ENCODE measurements at places on chromosomes 1 and 21.

GRCh38 chr1:31483012-31483946 is 70.3 kb downstream of the SERINC2 start:
- no peak for DNase-seq

GRCh38 chr1:41345434-41346075 is 15.7 kb upstream of the FOXO6 start:
- no peak for DNase-seq

- no peak for DNase-seq
Measured at GRCh38 chr1:14585728-14586127, 12.8 kb upstream of the KAZN start.

GRCh38 chr1:159821171-159821867 is 5.4 kb upstream of the SLAMF8 start:
- no peak for DNase-seq

DNA sequence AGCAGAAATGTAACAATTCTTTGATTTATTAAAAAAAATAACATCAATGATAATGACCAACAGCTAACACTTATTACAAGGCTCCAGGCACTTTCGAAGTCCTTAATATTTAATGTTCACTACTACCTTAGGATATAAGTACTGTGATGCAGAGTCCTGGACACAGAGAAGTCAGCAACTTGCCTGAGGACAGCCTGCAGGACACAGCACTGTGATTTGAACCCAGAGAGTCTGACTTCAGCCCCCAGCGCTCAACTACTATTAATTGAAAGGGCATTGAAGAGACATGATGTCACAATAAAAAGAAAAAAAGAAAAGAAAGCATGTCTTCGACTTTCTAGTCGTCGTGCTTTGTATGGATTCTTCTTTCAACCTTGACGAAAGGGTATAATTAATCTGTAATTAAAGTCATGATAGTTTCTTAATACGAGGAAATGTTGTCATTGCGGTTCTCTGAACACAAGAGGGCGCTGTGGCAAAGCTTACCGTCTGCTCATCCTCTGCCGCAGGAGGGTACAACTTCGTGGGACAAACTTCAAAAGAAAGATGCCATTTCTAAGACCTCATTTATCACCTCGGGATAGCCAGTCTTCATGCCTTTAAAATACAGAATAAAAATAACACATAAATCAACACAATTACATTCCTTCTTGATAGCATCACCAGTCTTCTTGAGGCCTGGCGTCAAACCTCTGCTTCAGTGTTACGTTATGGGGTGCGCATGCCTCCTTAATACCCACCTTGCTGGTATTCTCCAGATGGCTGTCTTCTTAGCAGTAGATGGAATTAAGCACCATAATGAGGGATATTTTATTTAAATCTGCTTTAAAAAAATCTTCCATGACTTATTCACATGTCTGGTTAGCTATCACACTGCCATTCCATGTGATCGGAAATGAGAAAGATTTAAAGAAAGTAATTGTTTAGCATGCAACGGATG is 240.1 kb downstream of the DISC1 start:
- no peak for DNase-seq

GRCh38 chr1:38536089-38536488 is 323.5 kb downstream of the RRAGC start:
- DNase-seq: no peak

- DNase-seq: no peak
Measured at GRCh38 chr1:151210830-151211229, 12.5 kb downstream of the PIP5K1A start.

- no peak for DNase-seq
Measured at GRCh38 chr1:2950926-2951305, 70.4 kb upstream of the ACTRT2 start.

- no peak for DNase-seq
Measured at GRCh38 chr1:197234581-197234980, 33.5 kb upstream of the CRB1 start.

DNA sequence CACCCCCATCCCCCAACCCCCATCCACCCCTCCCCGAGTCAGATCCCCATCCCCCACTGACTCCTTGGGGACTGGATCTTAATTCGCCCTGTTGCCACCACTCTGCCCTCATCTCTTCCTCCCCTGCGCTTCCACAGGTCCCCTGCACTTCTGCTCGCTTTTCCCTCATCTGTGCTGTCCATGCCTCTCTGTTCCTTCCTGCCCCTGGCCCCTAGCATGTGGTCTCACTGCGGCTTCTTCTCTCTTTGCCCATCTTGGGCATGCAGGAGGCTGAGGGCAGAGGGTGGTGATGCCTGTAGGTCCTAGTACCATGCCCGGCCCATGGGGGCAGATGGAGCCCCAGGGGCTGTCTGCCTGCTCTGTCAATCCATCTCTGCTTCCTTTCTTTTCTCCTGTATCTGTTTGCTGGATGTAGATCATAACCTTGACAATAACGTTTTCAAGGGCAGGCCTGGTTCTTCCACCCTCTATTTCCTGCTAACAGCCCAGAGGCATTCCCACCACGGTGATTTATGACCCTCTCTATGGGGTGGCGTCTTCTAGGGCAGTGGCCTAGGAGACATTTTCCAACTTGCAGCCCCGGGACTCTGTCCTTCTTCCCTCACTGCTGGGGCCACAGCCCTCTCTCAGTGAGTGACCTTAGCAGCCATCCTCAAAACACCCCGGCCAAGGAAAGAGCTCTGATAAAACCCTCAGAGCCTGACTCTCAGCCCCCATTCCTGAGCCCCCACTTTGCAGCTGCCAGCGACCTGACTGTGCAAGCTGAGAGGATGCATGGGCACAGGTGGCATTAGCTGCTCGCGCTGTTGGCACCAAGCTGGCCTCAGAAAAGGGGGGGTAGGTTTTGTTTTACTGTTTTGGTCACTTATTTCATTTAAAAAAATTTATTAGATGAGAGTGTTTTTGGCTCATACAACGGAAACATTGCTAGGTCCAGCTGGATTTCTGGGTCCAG is 33.9 kb downstream of the TMEM51 start:
- no peak for DNase-seq

DNA sequence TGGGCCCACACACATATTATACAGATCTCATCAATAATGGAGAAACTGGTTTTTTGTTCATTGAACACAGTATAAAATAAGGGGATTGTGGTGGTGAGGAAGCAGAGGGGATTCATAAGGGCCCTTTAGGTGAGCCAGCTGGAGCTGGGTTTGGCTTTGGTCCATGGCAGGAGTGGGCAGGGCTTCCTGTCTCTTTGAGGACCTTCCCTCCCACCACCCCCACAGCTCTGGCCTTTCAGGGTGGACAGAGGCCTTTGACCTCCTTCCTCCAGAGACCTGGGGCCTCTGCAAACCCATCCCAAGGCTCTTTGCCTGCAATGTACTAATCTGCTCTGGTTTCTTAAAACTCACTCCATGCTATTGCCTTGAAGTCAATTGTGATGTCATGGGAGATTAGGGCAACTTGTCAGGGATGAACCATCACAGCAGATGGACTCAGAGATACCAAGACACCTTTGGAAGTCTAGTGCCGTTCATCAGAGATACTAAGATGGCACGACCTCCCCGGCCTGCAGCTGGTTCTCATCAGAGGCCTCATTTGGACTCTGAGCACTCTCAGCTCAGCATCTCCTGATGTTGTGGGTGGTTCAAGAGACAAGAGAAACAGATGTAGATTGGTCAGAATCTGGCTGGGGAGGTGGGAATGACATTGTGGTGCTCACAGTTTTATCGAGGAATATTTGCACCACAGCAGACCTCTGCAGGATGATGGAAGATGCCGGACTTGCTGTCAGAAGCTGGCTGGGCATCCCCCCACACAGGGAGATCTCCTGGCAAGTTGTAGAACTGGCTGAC is 37.9 kb downstream of the LHX4 start:
- DNase-seq: no peak

DNA sequence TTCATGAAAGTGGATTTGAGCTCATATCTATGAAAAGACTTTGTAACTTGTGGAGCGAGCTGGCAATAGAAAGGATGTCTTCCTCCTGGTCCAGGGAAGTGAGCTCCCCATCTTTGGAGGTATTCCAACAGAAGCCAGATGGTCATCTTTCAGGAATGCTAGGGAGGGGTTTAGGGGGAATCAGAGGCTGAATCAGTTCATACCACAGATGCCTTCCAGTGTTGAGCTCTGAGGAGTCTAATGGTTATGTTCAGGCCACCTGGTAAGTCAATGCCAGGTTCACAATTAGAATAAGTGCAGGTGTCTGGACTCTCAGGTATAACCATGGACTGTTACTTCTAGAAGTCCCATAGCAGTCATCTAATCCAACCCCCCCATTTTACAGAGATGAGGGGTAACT is 119.1 kb downstream of the ACTL8 start:
- no peak for DNase-seq

GRCh38 chr1:10541286-10541685 is 66.5 kb downstream of the PEX14 start:
- DNase-seq: no peak

- no peak for DNase-seq
Measured at GRCh38 chr1:77631751-77632150, 50.7 kb downstream of the ZZZ3 start.
